ENCODE measurements at places on chromosomes 7 and 10.

DNA sequence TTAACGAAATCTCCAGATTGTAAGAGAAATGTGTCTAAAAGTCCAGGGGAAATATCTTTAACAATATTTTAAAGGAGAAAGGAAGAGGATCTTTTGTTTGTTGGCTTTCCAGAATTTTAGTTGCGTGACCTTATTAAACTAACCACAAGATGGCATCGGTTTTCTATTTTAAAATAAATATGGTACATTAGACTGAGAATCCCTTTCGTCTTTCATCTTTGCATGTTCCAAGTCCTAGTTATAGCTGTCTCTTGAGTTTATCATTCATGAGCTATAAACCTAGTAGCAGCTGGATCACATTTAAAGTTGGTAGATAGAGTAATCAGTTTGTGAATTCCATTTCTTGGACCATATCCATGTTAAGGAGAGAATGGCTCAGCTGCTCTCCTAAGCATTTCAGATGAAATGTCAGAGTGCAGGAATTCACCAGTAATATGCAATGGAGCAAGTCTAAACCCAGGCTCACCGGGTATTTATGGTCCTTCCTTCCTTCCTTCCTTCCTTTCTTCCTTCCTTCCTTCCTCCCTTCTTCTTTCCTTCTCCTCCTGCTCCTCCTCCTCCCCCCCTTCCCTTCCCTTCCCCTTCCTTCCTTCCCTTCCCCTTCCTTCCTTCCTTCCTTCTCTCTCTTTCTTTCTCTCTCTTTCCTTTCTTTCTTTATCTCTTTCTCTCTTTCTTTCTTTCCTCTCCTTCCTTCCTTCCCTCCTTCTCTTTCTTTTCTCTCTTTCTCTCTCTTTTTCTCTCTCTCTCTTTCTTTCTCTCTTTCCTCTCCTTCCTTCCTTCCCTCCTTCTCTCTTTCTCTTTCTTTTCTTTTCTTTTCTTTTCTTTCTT lies 57.8 kb upstream of the RAB18 start:
- DNase-seq: no peak

GRCh38 chr7:83691095-83691494 lies 42.2 kb upstream of the SEMA3E start:
- no peak for DNase-seq

GRCh38 chr7:94111009-94111408 lies 106.9 kb upstream of the BET1 start:
- DNase-seq: no peak

GRCh38 chr7:148256433-148256832 lies 334.1 kb upstream of the C7orf33 start:
- DNase-seq: no peak

GRCh38 chr7:105532709-105533460 lies 884 bp downstream of the RINT1 start:
- DNase-seq: no peak
